ENCODE measurements at places on chromosomes 5 and 9.

DNA sequence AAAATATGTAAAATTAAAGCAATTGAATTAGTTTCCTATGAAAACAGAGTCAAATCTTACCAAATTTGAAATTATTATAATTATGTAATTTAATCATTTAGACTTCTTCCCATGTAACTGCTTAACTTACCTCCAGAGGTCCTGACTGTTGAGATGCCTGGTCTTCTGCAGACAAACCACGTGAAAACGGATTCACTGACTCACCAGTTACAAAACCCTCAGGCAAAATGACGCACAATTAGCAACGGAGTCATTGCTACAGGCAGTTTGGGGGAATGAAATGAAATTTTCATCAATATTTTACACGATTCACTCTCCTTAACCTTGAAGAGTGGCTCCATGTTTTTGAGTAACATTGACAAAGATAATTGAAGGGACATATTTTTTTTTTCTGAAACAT lies 460.8 kb downstream of the MTRR start:
- no peak for DNase-seq

GRCh38 chr5:67029481-67029880 lies 167.1 kb downstream of the CD180 start:
- no peak for DNase-seq

DNA sequence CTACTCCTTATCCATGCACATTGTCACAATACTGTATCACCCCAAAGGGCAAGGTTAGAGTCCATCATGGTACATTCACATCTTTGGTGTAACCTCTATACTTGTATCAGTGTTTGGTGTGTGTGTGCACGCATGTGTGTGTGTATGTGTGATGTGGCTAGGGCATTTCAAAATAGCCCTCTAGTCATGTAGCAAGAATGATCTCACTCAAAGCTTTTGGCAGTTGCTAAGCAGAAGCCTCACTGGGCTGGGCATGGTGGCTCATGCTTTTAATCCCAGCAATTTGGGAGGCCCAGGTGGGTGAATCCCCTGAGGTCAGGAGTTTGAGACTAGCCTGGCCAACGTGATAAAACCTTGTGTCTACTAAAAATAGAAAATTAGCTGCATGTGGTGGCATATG lies 245.3 kb downstream of the ADGRV1 start:
- no peak for DNase-seq

GRCh38 chr9:129102791-129103594 lies 7.6 kb downstream of the CRAT start:
- DNase-seq: no peak

- DNase-seq: no peak
Measured at GRCh38 chr9:112378328-112379176, 1.4 kb upstream of the HSDL2 start.
